ENCODE measurements at places on chromosomes 1 and 21.
A peak's percentile ranks its signal among the peaks of the same experiment; 100 is the strongest.

- DNase-seq, result no peak
Measured at GRCh38 chr1:17134034-17134433, 14.8 kb upstream of the PADI2 start.

GRCh38 chr1:207935166-207935583 lies 24.2 kb upstream of the CD34 start:
- no peak for DNase-seq

- no peak for DNase-seq
Measured at GRCh38 chr1:91937613-91938012, 11.6 kb upstream of the BRDT start.

GRCh38 chr1:1684031-1684681 lies 8.4 kb downstream of the SLC35E2B start:
- no peak for DNase-seq

GRCh38 chr21:31837618-31838390 lies 35.0 kb upstream of the HUNK start:
- no peak for DNase-seq

- no peak for DNase-seq
Measured at GRCh38 chr21:46550116-46550941, 54.6 kb downstream of the S100B start.

GRCh38 chr1:21904704-21905520 lies 32.2 kb downstream of the HSPG2 start:
- no peak for DNase-seq

- DNase-seq, result no peak
Measured at GRCh38 chr1:247417831-247418230, 1.9 kb downstream of the NLRP3 start.

- DNase-seq, result no peak
Measured at GRCh38 chr1:228882771-228883450, 147.6 kb downstream of the RHOU start.

DNA sequence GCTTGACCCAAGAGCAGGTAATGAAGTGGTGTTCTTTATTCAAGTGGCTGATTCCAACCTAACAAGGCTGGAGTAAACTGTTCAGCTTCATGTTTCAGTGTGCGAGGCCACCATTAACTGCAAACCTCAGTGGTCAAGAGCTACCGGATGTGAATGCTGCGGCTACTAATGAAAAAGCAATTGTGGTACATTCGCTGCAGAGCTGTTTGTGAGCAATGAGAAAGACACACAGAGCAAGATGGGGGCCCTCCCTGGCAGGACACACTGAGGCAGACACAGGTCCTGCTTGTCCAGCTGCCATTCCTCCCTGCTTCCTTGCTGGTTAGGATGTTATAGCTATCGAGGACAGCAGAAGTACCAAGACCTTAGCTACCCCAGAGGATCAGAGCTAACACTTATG lies 26.1 kb downstream of the SYF2 start:
- no peak for DNase-seq

DNA sequence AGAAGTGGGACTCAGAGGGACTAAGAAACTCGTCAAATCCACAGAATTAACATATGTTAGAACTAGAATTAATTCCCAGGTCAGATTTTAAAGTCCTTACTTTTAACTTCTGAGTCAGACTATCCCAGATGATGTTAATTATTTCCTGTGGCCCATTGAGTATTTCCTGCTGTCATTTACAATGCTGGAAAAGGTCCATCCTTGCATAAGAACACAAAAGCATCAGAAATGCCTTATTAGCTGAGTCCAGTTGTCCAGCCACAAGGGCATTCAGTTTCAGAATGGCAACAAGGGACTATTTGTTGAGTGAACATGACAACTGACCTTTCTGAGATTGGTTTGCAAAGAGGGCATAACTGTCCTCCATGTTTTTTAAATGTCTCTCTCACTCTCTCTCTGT lies 16.5 kb upstream of the HIVEP3 start:
- DNase-seq, result no peak

DNA sequence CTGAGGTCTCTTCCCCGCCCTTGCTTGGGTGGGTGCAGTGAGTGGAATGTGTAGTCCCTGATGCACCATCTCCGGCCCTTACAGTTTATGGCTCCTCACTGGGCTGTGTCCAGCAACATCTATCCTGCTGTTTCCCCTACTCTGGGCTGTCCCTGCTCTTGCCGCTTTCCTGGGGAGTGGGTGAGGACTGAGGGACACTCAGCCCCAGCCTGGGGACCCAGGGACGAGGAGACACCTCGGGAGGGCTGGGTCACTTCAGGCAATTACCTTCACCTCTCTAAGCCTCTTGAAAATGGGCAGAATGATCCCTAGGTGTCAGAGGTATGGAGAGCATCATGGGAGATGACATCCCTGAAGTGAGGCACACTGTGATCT lies 13.6 kb upstream of the LRP8 start:
- no peak for DNase-seq

DNA sequence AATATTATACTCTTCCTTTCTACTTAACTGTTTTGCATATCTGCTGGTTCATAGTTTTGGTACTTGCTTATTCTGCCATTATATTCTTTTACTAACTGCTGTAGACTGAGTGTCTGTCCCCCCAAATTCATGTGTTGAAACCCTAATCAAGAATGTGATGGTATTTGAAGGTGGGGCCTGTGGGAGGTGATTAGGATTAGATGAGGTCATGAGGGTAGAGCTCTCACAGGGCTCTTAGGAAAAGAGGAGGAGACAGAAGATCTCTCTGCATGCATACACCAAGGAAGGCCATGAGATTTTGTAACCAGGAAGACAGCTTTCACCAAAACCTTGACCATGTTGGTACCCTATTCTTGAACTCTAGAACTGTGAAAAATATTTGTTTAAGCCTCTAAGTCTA lies 354.1 kb upstream of the B3GALT2 start:
- no peak for DNase-seq

DNA sequence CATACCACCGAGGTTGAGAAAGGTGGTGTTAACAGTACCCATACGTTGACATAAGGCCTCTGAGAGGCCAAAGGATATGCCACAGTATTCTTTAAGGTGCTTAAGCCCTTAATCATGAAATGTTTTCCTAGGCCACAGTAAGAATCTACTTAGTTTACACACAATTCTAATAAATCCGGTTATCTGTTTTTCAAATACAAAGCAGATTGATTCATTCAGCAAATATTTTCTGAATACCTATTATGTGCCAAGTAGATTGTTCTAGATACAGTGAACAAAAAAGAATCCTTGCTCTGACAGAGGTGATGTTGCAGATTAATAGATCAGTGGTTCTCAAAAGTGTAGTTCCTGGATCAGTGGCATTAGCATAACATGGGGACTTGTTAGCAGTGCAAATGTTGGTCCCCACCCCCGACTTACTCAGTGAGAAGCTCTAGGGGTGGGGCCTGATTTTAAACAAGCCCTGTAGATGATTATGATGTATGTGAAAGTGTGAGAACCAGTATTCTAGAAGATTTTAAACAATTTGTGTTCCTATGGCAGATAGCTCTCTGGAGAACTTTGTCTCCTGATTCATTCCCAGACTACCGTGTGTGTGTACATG lies 61.6 kb downstream of the NFIA start:
- DNase-seq, result no peak

- DNase-seq, result peak; percentile 81
Measured at GRCh38 chr1:107965110-107965991, at the start of gene VAV3. TSS of gene VAV3 (minus strand) at chr1:107965180. CDS start at chr1:107964869, 311 bp downstream.

DNA sequence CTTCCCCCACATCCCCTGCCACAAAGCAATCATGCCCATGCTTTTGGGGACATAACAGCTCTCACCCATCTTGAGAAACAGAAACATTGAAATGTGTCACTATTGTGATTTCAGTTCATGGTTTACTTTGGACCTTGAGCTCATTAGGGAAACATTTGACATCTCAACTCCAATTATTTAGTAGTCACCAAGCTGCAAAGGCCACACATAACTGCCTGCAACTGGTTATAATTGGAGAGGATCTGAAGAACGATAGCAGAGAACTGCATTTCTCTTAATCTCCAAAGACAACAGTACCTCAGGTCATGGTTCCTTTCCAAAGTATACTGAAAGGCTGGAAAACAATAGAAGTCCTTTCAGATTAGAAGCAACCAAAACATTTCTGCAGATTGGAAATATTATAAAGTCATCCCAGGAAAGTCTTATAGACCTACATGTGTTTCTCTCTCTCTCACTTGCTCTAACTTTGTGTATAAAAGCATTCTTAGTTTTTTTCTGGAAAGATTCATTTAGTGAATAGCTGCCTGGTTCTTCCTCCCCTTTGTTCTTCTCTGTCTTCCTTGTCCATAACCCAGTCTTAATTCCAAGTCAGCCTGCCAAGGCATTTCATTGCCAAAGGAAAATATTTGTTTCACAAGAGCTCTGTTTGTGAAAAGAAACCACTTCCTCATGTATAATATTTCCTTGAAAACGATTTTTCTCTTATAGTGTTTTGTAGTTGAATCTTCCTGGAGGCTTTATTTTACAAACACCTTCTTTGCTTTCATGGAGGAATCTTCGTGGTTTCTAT lies 426.8 kb downstream of the ADGRL2 start:
- no peak for DNase-seq

DNA sequence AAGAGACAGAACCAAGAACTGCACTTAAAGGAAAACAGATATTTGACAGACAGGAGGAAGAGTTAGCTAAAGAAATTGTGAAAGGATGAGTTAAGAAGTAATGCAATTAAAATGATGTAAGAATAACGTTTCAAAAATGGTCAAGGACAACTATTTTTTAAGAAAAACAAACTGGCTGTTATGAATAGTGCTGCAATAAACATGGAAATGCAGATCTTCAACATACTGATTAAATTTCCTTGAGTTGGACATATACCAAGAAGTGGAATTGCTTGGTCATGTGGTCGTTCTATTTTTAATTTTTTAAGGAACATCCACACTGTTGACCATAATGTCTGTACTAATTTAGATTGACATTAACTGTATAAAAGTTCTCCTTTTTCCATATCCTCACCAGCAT lies 23.1 kb upstream of the PHTF1 start:
- no peak for DNase-seq

DNA sequence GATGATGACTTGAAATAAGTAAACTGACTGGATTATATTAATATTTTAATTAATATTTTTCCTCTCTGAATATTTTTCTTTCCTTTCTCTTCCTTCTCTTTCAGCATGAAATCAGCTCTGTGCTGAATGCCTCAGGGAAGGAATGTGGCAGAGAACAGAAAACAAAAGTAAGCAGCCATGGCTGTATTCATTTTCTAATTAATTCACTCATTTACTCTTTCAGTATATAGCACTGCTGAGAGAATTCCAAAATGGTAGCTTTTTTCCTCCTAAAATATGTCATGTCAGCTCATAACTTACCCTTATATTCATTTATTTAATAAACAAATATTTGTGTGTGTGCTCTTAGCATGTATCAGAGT lies 522.5 kb downstream of the PTPRC start:
- DNase-seq, result no peak

GRCh38 chr1:100360790-100361510 lies 8.6 kb downstream of the CDC14A start:
- DNase-seq, result no peak

GRCh38 chr1:117046781-117047180 lies 13.3 kb upstream of the TTF2 start:
- DNase-seq, result no peak

- no peak for DNase-seq
Measured at GRCh38 chr1:100449477-100449876, 88.5 kb upstream of the GPR88 start.

GRCh38 chr1:114079596-114080190 lies 74.0 kb downstream of the SYT6 start:
- DNase-seq, result no peak

DNA sequence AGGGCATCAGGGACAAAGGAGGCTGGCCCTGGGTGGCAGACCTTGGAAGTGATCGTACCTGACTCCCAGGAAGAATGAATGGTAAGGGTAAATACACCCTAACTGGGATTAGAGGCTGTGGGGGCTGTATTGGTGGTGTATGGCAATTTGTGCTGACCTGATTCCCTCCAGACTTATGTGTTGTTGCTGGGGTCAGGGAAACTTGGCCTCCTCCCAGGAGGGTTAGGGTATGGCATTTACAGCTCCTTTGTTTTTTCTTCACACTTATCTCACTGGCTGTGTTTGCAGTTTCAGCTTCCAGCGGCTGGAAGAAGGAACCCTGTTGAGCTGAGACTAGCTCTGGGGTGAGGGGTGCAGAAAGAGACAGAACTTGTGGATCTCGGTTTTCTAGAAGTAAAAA lies 8.2 kb downstream of the VANGL1 start:
- DNase-seq, result no peak

- DNase-seq, result no peak
Measured at GRCh38 chr1:24504560-24504959, 1.9 kb downstream of the RCAN3 start.

DNA sequence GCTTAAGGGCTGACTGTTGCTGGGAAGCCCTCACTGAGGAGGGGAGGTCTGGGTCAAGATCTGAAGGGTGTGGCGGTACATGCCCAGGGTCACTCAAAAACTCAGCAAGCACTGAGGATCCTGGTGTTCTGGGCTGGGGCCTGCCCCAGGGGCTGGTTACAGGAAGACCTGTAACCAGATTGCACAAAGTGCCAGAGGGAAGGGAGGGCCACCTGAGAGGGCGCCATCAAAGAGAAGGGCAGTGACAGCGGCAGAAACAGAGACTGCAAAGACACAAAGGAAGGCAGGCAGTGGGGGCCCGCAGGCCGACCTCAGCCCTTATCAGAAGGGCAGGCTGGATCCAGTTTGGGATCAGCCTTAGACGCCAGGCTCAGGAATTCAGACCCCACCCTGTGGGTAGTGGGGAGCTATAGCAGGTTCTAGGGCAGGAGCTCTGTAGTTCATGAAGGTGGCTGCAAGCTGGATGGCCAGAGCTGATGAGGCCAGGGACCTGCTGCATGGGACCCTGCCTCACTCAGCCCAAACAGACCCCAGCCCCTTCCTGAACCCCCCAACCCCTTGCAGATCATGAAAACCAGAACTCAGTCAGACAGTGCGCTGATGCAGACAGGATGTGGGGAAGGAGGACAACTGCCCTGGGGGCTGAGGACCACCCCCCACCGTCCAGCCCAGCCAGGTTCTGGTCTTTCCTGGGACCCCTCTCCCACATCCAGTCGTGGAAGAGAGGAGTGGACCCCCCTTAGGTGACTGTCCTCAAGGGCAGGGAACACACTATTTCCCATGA lies 3.9 kb downstream of the SH2D5 start:
- no peak for DNase-seq

GRCh38 chr21:35016517-35017188 lies 32.4 kb downstream of the RUNX1 start:
- no peak for DNase-seq

DNA sequence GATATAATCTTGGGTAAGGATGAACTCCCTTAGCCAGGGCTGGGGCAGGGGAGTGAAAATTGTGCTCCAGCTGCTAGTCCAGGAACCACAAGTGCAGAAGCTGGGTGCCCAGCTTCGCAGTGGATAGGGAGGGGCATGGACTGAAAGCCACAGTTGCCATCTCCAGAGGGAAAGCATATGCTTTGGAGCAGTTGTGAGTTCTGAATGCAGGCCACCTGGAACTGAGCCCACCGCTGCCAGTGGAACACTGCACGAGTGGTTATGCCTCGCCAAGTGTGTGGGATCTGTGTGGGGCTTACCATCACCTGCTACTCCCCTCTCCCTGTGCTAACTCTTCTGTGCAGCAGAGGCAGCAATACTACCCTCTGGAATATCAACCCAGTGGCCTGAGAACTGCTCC lies 158.4 kb upstream of the DPT start:
- no peak for DNase-seq

Measured in D721Med (cell line).